H7 (cell line): ENCODE measurements at places on chromosomes 13 and 19. TPM values are rescaled to one million over a fixed set of nuclear protein-coding genes. Genes with fewer than 3 reads are reported as not detected.
A peak's percentile ranks its signal among the peaks of the same experiment; 100 is the strongest.

DNA sequence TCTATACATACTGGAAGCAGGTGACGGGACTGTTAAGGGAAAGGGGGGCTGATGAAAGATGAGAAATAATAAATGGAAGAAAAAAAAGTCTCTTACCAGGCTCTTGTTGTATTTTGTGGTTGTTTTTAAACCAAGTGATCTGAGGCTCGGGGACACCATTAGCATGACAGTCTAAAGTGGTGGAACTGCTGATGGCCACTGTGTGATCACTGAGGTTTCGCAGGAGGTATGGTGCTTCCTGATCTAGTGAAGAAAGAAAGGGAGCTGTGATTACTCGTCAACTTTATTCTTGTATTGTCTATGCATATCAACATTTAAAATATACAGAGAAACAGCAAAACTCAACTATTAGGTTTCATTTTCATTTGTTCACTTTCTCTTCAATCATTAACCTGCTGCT, 110.1 kb downstream of the FLT1 start:
- no peak for DNase-seq

The ZNF415 gene
- total RNA-seq = 5.5 and 9.6 TPM in 2 replicates

DNA sequence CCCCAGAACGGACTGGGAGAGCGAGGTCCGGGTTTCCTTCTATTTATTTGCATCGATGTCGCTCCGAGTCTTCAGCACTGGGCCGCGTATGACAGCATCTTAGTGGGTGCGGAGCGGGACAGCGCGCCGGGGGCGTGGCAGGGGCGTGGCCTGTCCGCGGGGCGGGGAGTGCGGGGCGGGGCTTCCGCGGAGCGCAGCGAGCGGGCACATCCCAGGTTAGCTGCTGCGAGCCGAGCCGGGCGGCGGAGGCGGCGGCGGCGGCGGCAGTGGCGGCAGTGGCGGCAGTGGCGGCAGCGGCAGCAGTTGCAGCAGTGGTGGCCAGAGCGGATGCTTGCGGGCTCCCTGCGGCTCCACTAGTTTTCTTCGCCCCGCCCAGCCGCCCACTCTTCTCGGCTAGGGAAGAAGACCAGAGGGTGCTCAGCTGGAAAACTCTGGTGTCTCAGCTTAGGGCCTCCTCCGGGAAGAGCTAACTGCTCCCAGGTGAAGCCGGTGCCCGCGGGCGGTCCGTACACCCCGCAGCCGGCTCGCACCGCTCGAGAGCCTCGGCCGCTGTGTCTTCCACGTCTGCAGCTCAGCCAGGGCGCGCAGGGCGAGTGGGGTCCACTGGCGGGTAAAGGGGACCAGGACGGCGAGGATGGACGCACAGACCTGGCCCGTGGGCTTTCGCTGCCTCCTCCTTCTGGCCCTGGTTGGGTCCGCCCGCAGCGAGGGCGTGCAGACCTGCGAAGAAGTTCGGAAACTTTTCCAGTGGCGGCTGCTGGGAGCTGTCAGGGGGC, at the start of gene GPC5:
Gene GPC5, plus strand, starts transcription at position 209 of the 776 bp plus-strand sequence.
- DNase-seq = peak; percentile 91

GRCh38 chr19:32869369-32869965, at the start of gene SLC7A9:
TSS of gene SLC7A9 (minus strand) at chr19:32869767. CDS start at chr19:32868534, 1,233 bp downstream.
- peak; percentile 28 for DNase-seq

The KASH5 gene
- total RNA-seq = 0.21 and 0.26 TPM in 2 replicates

The FAAP24 gene
- total RNA-seq = 3.3 and 11.7 TPM in 2 replicates

The CPAMD8 gene
- total RNA-seq = 4.5 and 5.2 TPM in 2 replicates

The MEDAG gene
- 1.8 and 1.9 TPM in 2 replicates for total RNA-seq

The CBY2 gene
- 0.62 and 3.0 TPM in 2 replicates for total RNA-seq

DNA sequence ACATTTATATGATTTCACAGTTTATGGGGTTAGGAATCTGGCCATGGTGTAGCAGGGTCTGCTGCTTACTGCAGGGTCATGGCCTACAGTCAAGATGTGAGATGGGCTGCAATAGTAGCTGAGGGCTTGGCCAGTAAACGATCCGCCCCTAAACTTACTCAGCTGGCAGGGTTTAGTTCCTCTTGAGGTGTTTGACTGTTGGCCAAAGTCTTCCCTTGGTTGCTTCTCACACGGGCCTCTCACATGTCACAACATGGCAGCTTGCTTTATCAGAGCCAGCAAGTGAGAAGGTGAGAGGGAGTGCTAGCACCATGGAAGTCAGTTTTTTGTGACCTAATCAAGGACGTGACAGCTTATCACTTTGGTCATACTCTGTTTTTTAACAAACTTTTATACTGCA, 77.1 kb downstream of the DNAJC3 start:
- no peak for DNase-seq

DNA sequence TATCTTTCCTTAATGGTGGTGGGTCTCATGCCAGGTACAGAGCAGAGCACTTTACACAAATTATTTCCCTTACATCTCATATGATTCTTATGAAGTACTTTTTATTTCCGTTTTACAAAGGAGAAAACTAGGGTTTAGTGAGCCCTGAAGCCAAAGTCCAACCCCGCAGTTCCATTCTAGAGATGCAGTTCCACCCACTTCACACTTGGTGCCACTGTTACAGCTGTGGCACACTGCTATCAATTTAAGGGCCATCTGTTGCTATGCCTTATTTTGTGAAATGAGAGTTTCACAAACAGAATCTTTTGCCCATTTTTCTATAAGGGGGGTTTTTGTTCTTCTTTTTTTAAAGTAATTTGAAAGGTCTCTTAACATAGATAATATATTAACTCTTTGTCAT, 12.9 kb downstream of the MIPEP start:
- DNase-seq = peak; percentile 39

The SBK2 gene
- total RNA-seq = 4.0 and 4.6 TPM in 2 replicates

The PGLYRP1 gene
- not detected in 2 replicates for total RNA-seq
